Midbrain (tissue), 1 donor: ENCODE measurements at places on chromosomes 6 and 20.

DNA sequence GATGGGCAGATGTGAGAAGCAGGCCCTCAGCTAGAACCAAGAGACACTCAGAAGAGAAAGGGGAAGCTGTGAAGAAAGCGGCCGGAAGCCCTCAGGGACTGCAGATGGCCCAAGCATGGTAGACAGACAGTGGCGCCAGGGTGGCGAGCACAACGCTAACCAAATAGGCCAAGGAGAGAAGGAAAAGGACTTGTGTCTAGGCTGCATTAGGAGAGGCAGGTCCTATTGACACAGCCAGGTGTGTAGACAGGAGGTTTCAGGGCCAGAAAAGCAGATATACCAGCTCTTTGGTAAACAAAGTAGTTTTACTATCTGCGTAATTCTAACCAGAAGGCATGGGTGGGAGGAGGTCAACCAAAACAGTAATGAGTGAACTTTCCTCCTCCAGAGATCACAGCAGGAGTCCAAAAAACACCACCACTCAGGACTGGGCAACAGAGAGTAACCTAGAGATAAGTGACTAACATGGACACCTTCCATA lies 15.8 kb upstream of the MAP7 start:
- DNase-seq: no peak

- DNase-seq: no peak
These were observed 138.0 kb downstream of the THBS2 start for GRCh38 chr6:169115632-169116031.

DNA sequence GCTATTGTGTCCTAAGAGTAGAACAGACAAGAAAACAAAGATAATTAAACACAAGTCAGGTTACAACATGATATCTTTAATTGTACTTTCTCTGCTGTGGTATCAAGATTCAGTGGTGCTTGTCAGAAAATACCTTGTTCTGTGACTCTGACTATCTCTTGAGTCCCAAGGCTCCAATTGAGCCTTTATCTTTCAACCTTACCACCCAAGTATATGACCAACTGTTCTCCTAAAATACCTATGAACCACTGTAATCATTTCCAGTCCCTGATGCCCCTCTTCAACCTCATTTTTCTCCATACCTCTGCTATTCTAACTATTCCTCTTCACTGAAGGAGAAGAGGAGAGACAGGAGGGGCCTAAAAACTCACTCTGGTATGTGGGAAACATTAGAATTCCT lies 66.9 kb upstream of the TPD52L1 start:
- no peak for DNase-seq

- DNase-seq: peak; percentile 14
These were observed 270.0 kb downstream of the CDH26 start for GRCh38 chr20:60228255-60228654.

DNA sequence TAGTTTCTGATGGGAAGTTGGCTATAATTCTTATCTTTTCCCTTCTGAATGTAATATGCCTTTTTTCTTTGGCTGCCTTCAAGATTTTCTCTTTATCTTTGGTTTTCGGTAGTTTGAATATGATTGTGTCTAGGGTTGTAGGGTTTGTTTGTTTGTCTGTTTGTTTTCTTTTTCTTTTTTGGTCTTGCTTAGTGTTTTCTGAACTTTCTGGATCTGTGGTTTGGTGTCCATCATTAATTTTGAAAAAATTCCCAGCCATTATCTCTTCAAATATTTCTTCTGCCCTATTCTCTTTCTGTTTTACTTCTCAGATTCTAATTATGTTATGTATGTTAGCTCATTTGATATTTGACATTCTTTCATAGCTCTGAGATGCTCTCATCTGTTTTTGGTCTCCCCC lies 79.4 kb downstream of the CHMP4B start:
- no peak for DNase-seq

DNA sequence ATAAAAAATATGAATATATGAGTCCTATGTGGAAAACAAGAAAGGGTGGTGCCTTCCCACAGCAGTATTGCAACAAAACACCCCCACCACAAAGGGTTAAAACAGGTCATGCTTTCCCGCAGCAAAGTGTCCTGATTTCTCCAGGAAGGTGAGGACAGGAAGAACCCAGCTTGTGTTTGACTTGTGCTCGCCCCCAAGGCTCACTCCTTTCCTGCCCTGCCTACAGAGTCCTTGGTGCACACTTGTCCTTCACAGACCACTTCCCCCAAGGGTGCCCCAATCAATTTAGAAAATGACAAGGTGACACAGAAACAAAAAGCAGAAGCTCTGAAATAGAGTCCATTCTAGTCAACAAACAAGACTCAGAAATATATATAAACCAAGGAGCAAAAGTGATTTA lies 237.4 kb downstream of the PTPRK start:
- no peak for DNase-seq

DNA sequence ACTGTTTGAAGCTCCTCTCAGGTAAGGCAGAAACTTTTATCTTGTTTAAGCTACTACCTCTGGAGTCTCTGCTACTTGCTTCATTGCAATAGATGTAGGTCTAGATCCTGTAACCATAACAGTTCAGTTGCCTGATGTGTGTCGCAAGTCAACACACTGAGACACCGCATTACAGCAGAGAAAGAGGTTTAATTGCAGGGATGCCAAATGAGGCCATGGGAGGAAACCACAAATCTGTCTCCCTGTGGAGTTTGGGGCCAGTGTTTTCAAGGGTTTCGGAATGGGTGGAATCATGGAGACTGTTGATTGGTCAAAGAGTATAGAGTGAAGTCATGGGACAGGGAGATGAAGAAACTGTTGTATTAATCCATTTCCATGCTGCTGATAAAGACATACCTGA lies 57.1 kb upstream of the RBM24 start:
- no peak for DNase-seq
